ENCODE measurements at places on chromosomes 12 and 14. TPM values are rescaled to one million over a fixed set of nuclear protein-coding genes. Genes with fewer than 3 reads are reported as not detected.

Gene SPX
- 0.76 TPM for total RNA-seq

Gene ATF7IP
- total RNA-seq = 169 TPM

Gene METTL17
- 98.1 TPM for total RNA-seq

Gene MAGOHB
- total RNA-seq = 37.0 TPM

Gene CMTM5
- 0.41 TPM for total RNA-seq

Gene ANKRD52
- total RNA-seq = 38.6 TPM

Gene FBXW8
- 15.6 TPM for total RNA-seq

Data from WTC11 (cell line).